ENCODE measurements at places on chromosomes 16 and 17.

DNA sequence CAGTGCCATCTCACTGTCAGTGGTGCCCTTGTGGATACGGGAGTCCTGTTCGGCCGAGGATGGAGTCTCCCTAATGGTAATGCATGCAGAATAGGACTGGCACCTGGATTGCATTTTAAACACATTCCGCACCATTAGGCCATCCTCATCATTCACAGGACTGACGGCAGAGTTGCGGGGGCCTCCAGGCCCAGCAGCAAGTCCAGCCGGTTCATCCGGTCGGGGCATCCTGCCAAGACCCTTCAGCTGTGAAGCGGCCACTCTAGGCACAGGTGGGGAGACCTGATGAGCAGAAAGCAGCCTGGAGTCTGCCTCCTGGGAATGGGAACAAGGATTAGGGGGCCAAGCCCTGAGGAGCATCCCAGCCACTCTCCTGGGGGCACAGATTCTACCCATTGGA is 90.3 kb upstream of the XYLT1 start:
- DNase-seq = no peak

DNA sequence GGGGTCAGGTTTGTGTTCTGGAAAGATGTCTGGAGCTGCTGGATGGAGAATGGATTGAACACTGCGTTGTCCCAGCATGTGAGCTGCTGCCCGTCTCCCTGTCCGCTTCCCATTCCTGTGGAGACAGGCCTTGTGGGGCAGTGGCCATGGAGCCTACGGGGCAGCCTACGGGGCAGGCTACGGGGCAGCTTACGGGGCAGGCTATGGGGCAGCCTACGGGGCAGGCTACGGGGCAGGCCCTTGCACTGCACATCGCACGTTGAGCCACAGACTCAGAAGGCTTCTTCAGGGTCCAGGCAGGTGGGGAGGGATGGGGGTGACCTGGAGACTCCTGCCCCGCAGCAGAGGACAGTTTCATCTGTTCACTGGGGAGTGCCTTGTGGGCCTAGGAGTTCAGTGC is 9.7 kb upstream of the DBNDD1 start:
- DNase-seq = no peak

- no peak for DNase-seq
Measured at GRCh38 chr17:58170622-58171021, 3.8 kb downstream of the OR4D2 start.

GRCh38 chr17:6011206-6011605 is 59.0 kb upstream of the WSCD1 start:
- DNase-seq = no peak

- no peak for DNase-seq
Measured at GRCh38 chr17:33436321-33436720, 143.2 kb upstream of the ASIC2 start.

DNA sequence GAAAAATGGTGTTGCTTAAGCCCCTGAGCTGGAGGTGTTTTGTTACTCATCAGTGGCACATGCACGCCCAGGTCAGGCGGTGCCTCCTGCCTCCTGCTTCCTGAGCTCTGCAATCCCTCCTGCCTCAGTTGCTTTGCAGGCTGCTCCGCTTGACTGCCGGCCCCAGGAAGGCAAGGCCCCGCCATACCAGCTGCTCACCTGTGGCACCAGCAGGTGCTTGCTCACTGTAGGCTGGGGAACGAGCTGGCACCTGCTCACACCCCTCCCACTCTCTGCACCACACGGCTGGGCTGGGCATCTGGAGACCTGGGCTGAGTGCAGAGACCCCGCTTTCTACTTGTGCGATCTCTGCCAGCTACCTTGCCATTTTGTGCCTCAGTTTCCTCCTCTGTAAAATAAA is 200.2 kb downstream of the RBFOX3 start:
- DNase-seq = no peak

DNA sequence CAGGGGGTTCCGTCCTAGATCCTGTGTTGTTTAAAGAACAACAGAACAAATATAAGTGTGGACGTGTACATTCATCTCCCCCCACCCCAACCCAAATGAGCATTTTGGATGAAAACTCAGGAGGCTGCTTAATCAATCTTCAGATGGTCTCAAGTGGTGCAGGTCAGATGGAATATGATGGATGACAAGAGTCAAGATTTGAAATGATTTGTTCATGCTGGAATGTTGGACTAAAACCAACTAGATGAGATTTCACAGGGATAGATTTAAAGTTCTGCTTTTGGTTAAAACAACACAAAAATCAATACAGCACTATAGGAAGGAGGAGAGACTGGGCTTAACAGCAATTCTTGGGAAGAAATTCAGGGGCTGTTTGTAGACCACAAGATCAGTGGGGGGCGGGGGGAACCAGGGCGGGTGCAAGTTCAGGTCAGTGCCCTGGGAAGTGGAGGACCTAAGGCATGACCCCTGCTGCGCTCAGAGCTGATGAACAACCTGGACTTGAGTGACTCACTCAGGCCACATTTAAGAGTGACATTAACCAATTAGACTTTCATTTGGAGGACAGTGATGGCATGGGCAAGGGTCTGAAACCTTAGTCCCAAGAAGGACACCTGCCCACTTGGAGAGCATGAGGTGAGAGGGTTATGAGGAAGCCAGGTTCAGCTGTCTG is 15.1 kb downstream of the TTYH2 start:
- DNase-seq = no peak

DNA sequence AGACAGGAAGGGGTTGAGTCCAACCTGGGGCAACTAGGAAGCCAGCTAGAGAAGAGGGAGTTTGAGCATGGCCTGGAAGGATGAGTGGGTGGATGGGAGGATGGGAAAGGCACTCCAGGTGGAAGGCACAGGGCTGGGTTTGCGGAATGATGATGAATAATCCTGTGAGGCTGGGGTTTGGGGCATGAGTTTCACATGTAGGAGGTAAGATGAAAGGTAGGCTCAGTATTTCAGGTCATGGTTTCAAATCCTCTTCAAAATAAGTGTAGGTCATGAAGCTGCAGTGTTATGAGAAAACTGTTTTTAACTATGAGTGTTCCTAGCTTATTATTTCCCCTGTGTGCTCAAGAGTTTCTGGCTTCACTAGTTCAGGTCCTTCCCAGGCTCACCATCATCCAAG is 130.3 kb downstream of the SKAP1 start:
- no peak for DNase-seq

- no peak for DNase-seq
Measured at GRCh38 chr17:76131692-76132573, 9.1 kb downstream of the FOXJ1 start.

Measured in kidney glomerular epithelial cell (primary cell).